ENCODE measurements at places on chromosomes 11 and 22.
A peak's percentile ranks its signal among the peaks of the same experiment; 100 is the strongest.

DNA sequence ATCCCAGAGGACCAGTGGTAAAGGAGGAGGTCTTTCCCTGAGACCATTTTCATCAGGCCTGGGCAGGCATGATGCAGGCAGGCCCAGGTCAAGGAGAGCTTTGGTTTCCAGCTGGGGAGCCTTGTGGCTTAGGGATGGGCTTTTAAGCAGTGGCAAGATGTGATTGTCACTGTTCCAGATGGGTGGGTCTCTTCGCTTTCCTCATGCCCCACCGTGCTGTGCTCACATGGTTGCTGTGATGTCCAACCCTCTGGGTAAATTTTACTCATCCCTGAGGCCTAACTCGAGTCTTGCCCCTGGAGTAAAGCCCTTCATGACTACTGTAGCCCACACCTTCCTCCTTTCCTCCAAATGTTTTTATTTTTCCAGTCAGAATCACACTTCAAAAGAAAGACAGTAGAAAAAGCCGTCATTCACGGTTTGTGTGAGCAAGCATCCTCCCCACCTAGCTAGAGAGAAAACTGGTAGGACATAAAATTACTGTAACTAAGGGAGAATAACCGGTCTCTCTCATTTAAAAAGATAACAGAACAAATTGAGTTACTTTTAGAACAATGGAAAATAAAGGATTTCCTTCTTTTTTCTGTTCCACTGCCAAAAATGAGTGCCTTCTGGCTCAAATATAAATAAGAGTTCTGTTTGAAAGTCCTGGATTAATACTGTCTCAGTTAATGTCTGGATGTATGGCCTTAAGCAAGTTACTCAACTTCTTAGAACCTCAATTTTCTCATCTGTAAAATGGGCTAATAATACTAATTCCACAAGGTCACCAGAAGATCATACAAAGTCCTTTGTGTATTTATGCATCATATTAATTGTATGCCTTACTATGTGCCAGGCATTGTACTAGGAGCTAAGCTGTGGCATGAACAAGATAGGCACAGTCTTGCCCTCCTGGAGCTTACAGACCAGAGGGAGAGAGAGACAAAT is 84.9 kb downstream of the ME3 start:
- ATAC-seq: no peak

DNA sequence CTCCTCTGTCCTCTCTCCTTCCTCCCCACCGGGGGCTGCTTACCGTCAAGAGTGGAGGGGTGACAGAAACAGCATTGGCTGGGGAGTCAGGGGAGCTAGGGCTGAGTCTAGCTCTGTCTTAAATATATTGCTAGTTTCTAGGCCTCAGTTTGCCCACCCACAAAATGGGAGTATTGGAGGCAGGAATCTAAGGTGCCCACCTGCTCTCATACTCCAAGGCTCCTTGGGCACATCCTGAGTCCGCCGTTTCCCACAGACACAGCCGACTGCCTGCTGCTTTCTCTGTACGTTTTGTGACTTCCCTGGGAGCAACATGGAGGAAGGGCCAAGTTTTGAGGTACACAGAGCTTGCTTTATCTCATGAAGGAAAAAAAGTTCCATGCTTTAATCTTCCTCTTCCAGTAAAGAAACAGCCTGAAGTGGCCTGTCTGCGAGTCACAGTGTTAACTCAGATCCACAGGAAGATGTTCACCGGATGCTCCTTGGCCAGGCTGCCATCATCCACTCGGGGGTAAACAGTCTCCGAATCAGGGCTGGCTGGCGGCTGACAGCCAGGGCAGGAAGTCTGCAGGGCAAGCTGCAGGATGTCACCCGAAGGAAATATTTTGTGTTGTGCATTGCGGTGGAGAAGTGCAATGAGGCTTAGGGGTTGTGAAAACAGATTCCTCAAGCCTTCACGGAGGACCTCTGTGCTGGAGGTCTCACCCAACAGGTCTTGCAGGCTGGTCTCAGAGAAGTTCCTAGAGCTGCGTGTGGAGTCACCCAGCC is 11.0 kb upstream of the CERK start:
- ATAC-seq: peak; percentile 76

GRCh38 chr11:123519055-123519796 is 89.2 kb downstream of the GRAMD1B start:
- no peak for ATAC-seq

- ATAC-seq: no peak
Measured at GRCh38 chr11:133952199-133953190, 4.3 kb downstream of the IGSF9B start.

GRCh38 chr11:19656140-19656541 is 56.5 kb upstream of the NAV2 start:
- ATAC-seq: no peak

DNA sequence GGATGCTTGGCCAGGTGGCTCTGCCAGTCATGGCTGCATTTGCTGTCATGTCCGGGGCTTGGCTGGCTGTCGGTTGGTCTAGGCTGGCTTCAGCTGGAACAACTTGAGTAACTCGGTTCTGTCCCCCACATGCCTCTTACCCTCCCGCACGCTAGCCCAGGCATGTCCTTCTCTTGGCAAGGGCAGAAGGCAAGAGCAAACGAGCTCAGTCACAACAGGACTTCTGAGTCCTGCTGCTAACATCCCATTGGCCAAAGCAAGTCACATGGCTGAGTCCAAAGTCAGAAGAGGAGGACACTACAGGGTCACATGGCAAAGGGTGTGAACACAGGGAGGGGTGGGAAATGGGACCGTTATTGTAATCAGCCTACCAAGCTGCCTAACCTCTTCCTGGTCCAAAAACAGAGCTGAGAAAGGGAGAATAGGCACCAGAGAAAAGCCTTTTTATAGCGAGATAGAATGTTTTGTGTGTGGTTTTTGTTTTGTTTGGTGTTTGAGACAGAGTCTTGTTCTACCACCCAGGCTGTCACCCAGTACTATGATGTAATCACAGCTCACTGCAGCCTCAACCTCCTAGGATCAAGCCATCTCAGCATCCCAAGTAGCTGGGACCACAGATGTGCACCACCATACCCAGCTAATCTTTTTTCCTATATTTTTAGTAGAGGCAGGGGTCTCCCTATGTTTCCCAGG is 81.9 kb downstream of the MN1 start:
- no peak for ATAC-seq

DNA sequence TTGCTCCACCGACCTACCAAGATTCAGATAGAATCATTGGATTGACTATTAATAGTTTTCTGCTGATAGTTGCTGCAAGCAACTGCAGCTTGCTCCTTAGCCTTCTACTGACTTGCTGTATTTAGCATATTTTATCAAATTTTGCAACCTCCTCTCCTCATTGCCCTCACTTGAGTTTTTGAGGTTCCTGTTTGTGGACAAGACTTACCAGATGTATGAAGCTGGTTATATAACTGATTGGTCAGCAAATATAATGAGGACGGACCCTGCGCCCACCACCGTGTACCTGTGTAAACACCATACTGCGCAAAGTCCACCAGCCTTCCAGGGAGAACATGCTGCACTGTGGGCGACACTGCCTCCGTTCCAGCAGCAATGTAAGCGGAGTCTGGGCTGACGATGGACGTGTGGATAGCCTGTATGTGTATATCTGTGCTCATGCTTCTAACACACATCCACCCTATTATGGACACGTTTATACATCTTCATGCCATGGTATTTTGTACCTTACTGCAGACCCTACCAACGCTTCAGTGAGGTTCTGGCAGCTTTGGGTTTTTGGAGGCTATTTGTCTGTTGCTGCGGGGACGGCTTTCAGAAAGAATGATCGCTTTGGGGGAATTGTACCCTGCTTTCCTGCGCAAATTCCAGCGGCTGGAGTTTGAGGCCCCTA is 1.5 kb upstream of the USP18 start:
- no peak for ATAC-seq

DNA sequence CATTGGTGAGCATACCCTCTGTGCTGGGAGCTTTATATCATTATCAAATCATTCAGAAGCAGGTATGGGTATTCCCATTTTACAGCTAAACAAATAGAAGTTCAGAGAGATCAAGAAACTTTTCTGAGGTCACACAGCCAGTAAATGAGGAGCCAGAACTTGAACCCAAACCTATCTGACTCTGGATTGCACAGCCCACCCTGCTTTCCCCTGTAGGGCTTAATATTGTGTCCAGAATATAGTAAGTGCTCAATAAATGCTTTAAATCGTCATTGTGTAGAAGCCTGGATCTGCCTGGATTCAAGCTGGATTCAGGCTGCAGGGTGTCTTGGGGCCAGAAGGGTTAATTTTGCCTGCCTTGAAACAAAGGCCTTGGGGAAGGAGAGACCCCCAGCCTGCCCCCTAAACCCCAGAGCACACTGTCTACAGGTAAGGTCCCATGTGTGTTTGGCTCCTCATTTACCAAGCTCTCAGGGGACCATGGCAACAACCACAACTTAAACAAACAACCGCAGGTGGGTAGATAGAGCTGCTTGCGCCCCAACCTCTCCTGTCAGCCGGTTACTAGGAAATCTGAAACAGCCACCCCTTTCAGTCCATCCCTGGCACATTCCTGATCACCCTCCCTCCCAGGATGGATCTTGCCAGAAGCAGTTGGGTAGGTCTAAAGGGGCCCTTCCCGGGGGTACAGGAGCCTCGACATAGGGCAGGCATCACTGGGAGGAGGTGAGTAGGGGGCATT is 3.0 kb upstream of the SEC14L3 start:
- no peak for ATAC-seq

- ATAC-seq: no peak
Measured at GRCh38 chr11:77471558-77472193, 2.2 kb downstream of the PAK1 start.

DNA sequence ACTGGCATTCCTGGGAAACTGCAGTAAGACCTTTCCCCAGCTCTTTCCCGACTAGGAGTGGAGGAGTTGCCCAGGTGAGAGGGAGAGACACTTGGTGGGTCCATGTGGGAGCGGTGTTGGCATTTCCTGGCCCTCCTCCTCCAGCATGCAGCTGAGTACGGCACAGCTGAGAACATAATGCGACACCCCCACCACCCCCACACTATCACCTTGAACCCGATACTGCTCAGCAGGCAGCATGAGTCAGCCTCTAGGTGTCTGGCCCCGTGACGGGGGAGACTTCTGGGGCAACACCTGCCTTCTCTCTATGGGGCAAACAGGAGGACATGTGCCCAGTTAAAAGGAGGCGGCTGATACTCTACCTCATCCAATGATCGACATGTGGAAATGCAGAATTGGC is 64.4 kb downstream of the PKNOX2 start:
- ATAC-seq: no peak

DNA sequence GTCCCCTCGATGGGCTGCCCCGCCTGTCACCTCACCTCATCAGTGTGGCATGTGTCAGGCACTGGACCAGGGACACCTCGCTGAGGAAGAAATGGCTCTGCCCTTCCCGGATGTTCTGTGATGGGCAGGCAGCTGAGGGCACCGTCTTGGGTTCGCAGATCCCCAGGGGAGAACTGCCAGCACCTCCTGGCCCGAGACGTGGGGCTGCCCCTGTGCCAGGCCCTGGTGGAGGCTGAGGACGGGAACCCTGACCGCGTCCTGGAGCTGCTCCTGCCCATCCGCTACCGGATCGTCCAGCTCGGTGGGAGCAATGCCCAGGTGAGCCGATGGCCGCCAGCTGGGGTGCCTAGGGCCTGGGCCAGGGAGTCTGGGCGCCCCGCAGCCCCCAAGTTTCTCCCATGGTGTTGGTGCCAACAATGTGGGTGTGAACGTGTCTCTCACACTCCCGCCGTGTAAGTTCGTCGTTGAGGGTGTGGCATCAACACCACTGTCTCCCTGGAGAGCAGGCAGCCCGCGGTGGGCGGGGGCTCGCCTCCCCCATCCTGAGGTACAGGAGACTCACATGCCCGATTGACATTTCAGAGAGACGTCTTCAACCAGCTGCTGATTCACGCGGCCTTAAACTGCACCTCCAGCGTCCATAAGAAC is 7.3 kb upstream of the GTSE1 start:
- ATAC-seq: no peak

DNA sequence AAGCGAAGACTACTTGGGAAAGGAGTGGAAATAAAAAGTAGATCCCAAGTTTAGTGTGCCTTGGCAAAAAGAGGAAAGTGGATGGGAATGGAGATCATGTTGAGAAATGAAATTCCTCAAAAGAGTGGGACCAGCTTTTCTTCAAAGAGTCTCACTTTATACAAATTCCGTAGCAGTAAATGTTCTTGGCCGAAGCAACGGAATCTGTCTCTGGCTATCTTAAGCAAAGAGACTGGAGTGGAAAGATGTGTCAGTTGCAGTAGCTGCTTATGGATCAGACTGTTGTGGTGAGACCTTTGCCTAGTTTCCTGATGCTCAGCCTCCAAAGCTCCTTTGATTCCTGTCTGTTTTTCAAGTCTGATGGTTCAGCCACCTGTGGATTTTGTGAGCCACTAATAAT is 73.6 kb downstream of the CSTPP1 start:
- no peak for ATAC-seq

GRCh38 chr11:8262552-8263108 is 1.0 kb downstream of the LMO1 start:
- ATAC-seq: peak; percentile 40

GRCh38 chr22:45008186-45008681 is 1.6 kb downstream of the PHF21B start:
- no peak for ATAC-seq
